ENCODE measurements at places on chromosomes 3 and 15.

DNA sequence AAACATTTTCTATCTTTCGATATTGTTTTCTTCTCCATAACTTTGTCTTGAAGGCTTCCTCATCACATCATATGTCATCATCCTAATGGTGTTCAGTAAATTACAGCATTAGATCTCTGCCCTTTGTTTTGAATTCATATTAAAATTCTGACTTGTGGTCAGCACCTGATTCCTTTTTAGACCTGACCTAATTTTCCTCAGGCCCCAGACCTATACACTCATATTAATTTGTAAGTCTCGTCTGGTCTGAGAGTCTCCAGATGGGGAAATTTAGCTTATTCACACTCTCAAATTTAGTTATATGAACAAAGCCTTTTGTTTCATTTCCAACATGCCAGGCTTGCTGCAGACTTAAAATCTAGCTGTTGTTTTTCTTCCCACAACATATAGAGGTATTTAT is 248.4 kb downstream of the KCNH8 start:
- DNase-seq: no peak

DNA sequence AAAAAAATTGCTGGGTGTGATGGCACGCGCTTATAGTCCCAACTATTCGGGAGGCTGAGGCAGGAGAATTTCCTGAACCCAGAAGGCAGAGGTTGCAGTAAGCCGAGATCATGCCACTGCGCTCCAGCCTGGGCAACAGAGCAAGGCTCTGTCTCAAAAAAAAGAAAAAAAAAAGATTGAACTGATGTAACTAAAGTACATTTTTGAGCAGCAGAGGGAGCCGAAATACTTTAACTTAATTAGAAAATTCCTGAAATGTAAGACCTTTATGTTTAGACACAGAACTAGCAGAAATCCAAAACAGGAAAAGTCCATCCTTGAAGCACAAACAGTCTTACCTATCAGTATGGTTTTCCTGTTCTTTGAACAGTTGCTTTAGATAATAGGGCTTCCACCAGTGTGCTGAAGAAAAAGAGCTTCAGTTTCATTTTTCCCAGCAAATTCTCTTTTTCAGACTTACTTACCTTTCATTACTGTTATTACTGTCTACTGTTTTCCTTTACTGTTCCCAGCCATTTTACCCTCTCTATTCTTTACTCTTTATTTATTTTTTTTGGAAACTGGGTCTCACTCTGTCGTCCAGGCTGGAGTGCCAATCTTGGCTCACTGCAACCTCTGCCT is 33.4 kb upstream of the ZNF609 start:
- DNase-seq: peak; percentile 13

DNA sequence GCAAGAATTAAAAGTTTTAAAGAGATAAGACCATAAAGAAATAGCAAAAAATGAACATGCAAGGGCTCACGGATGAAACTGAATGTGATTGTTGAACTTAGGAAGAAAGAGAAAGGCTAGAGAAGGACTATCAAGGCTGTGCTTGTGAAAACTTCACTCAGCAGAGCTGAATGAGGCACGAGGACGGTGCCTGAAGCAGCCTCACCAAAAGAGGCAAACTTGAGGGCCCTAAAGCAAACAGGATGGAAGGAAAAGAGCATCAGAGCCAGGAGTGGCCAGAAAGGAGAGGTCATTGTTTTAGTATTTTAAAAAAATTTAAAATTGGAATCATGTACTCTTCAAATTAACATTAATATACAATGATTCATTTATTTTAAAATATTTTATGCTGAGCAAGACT is 191.2 kb upstream of the SOX14 start:
- DNase-seq: no peak

- no peak for DNase-seq
Observed at GRCh38 chr3:194095464-194095863, 40.5 kb upstream of the HES1 start.

DNA sequence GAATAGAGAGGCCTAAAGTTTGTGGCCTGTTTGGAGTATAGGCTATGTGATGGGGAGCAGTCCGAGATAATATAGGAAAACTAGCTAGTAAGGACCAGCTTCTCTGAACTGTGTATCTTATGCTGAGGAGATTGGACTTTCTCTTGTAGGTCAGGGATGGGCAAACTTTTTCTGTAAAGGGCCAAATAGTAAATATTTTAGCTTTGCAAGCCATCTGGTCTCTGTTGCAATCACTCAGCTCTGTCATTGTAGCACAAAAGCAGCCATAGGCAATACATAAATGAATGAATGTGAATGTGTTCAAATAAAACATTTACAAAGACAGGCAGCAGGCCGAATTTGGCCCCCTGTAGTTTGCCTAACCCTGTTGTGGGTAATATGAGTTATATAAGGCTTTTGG is 24.5 kb downstream of the TMOD3 start:
- no peak for DNase-seq

GRCh38 chr3:38985981-38986380 is 65.8 kb downstream of the SCN11A start:
- no peak for DNase-seq

GRCh38 chr3:196688349-196688748 is 23.7 kb downstream of the CEP19 start:
- no peak for DNase-seq

DNA sequence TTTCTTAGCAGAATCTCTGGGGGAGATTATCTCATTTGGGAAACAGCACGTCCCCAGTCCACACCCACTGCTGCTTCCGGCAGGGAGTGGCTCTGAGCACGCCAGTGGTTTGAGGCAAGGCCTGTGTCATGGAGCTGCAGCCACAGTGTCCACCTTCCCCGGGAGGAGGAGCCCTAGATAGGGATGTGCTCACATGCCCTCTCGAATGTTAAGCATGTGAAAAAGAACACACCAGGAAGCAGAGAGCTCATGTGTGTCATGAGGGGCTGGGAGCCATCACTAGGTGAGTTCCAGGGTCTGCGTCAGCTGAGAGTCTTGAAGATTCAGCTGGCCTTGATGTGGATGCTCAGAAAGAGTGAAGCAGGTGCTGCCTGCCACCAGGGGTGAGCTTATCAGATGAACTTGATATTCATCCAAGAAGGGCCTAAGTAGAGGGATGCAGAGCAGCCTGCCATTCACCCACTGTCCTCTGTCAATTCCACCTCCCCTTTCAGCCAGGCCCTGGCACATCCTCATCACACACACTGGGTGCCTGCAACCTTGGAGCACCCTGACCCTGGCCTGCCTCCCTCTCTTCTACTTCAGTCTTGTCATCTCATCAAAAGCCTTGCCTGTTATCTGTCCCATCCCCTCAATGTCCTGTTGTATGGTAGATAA is 16.3 kb downstream of the ITGA11 start:
- DNase-seq: no peak

DNA sequence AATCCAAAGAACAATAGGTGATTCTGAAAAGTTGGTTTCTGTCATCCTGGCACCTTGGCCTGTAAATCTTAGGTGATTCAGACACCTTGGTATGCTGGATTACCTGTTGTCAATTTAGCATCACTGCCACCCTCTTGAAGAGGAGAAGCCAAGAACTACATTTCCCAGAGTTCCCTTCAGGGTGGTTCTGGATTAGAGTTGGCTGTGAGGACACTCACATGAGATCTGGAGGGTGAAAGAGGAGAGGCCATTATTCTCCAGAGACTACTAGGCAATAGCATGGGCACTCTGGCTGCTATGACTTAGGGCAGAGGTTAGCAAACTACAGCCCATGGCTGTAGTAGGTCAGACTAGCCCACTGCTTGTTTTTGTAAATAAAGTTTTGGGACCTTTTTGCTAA is 41.7 kb upstream of the CORO2B start:
- no peak for DNase-seq

GRCh38 chr15:51536965-51537574 is 85.5 kb downstream of the DMXL2 start:
- DNase-seq: no peak

- no peak for DNase-seq
Observed at GRCh38 chr3:189698811-189699210, 67.6 kb downstream of the TP63 start.

DNA sequence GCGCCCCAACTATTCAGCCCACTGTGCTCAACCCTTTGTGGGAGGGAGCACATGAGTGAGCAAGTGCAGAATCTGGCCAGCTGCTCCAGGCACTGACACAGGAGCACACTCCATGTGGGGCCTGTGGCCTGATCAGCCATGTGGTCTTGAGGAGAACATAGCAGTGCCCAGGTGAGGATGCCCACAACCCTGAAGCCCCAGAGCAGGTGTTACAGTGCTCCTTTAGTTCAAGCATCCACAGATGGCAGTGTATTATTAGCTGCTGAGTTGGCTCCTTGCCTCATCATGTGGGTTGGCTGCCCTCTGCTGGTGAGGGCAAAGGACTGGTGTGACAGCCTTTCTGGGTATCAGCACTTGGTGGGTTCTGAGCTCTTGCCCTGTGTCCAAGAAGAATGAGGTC is 1588.2 kb downstream of the SI start:
- peak; percentile 7 for DNase-seq

- DNase-seq: no peak
Observed at GRCh38 chr3:64473466-64473865, 214.3 kb downstream of the ADAMTS9 start.

- no peak for DNase-seq
Observed at GRCh38 chr3:77648214-77648613, 608.3 kb downstream of the ROBO2 start.

DNA sequence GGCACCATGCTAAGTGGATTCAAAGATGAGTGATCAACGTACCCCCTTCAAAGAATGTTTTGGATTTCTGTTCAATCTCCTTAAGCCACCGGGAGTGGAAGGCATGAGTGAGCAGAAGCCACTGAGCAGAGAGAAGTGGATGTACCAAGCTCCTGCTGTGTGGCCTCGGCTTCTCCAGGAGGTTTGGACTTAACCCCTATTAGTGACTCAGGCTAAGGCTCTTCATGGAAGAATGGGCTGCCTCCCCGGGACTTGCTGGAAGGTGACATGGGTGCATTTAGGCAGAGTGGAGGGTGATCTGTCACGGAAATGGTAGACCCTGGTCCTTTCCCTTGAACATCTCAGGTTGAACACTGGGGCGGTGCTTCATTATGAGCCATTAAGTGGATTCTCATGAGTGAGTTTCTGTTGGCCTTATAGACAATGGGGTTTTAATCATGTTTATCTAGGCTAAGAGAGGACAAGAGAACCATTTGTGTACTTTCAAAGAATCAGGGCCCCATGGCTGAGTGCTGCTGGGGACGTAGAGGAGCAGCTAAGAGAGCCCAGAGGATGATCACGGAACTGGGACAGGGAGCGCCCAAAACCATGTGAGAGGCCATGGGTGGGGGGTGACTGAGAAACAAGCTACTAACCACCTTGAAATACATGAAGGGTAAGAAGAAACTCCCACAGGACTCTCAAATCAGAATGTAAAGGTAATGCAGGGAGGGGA is 62.2 kb downstream of the HES1 start:
- no peak for DNase-seq

DNA sequence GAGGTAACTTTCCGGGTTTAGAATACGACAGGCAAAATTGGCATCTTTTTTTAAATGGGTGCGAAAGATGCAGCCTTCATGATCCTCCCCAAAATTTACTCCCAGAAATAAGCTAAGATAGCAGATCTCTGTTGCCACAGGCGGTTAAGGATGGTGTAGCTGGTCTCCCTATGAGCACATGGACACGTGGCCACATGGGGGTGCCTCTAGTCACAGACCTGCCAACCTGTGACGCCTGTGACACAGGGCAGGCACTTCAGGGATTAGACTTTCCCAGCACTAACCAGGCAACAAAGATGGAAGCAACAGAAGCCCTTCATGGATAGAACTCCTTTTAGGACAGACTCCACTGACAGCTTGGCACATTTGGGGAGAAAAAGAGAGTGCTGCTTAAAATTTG is 320.3 kb downstream of the THSD4 start:
- DNase-seq: no peak

- DNase-seq: no peak
Observed at GRCh38 chr15:43105077-43105736, 631 bp downstream of the UBR1 start.

DNA sequence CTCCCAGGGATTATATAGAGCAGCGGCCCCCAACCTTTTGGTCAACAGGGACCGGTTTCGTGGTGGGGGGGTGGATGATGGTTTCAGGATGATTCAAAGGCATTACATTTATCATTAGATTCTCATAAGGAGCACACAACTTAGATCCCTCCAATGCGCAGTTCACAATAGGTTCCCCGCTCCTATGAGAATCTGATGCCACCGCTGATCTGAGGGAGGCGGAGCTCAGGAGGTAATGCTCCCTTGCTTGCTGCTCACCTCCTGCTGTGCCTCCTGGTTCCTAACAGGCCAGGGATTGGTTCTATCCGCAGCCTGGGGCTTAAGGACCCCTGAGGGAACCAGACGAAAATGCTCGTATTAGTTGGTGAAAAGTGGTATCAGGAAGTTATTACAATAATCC is 1.3 kb upstream of the HACD2 start:
- peak; percentile 24 for DNase-seq

GRCh38 chr15:38217191-38217595 is 35.4 kb upstream of the SPRED1 start:
- DNase-seq: no peak

Measured in HTR-8/SVneo (cell line).